Smooth muscle cell of the brain vasculature (primary cell): ENCODE measurements at places on chromosomes 7 and 10.

GRCh38 chr10:68135922-68136792 is 26.9 kb downstream of the MYPN start:
- DNase-seq: peak; percentile 12

- no peak for DNase-seq
Measured at GRCh38 chr7:107228291-107228690, 59.5 kb downstream of the HBP1 start.

DNA sequence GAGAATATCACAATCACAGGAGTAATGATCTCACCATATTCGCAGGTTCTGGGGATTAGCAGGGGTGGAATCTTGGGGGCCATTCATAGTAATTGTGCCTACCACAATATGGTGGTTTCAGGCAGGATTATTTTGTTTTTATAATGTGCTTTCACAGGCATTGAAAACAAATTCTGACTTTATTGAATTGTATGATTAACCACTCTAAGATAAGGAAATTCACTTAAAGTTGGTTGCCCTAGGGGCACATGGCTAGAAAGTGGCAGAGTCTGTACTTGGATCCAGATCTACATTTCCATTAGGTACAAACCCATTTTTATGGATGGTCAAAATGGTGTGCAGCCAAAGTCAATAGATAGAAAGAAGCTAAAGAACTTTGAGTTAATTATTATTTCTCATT is 1.7 kb downstream of the CROT start:
- DNase-seq: no peak

DNA sequence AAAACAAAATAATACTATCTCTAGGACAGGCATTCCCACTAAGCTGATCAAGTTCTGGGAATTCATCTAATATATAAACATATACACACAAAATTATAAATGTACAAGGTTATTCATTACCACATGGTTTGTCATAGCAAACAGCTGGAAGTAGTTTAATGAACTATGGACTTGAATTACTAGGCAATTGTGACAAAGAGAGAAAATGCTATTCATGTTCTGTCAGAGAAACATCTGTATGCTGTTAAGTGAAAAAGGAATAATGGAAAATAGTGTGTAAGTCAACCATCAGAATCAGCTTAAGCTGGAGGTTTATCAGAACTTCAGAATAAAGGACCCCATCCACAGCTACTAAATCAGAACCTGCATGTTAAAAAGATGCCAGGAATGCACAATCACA is 2.8 kb downstream of the ZNF248 start:
- no peak for DNase-seq

- no peak for DNase-seq
Measured at GRCh38 chr10:18879284-18879683, 169.3 kb upstream of the MALRD1 start.

- no peak for DNase-seq
Measured at GRCh38 chr10:117170244-117170643, 27.0 kb upstream of the KCNK18 start.

- no peak for DNase-seq
Measured at GRCh38 chr10:117477211-117477947, 65.2 kb upstream of the EMX2 start.
